Ammon's horn (tissue), 1 donor: ENCODE measurements at places on chromosomes 4 and X.

- DNase-seq: peak; percentile 48
Measured at GRCh38 chr4:148415500-148415899, 26.7 kb downstream of the NR3C2 start.

DNA sequence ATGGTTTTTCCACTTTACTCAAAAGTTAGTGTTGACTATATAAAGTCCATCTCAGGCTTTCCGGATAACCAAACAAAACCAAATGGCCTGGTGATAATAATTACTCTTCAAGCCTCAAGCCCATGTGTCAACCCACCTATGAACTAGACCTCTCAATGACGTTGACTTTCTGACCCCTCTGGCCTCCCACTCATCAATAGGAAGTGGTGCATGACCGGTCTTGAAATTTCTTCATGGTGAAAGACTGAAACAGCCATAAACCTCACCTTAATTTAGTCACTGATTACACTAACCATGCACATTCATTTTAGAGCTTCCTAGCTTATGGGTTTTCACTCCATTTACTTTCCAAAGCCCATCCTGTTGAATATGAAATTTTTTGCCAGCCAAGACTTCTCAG lies 276.0 kb downstream of the KLHL13 start:
- DNase-seq: no peak

DNA sequence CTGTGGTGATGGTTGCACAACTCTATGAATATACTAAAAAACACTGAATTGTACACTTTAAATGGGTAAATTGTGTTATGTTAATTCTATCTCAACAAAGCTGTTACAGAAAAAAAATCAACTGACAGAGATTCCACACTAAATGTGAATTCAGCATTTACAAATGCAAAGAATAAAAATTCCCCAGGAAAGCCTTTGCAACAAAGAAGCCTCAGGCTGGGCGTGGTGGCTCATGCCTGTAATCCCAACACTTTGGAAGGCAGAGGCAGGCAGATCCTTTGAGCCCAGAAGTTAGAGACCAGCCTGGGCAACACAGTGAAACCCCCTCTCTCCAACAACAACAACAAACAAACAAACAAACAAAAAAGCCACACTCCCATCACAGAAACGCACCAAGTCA lies 8.9 kb downstream of the BCLAF3 start:
- no peak for DNase-seq

- DNase-seq: no peak
Measured at GRCh38 chr4:32268863-32269262, 1548.7 kb downstream of the PCDH7 start.

DNA sequence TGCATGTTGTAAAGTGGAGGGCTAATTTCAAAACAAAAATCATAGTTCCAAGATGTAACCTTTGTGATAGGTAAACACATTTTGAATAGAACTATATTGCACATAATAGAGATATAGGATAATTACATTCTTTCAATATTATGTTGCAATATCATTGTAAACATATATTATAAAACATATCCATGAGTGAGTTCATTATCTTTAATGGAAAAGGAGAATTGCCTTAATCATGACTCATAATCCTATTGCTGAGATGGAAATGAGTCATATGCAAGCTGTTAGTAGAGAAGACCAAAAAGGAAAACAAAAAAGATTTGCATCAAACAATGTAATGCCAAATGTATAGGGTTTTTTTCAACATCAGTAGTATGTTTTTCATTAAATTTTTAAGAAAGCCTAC lies 73.7 kb upstream of the WDR44 start:
- no peak for DNase-seq

DNA sequence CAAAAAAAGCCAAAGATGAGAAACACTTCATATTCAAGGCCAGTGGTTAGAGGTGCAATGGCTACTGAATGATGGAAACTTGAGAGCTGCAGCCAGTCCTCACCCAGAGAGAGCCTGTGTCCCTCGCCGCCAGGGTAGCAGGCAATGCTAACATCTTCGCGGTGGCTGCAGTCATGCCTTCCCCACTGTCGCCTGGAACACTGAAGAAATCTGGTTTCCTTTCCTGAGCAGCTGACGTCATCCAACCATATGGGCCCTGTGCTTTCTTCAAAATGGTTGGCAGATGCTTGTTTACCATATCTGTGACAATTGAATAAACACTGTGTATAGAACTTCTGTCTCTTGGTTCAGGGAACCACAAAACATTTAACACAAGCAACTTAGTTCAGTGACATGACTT lies 39.7 kb downstream of the PRSS12 start:
- peak; percentile 9 for DNase-seq

DNA sequence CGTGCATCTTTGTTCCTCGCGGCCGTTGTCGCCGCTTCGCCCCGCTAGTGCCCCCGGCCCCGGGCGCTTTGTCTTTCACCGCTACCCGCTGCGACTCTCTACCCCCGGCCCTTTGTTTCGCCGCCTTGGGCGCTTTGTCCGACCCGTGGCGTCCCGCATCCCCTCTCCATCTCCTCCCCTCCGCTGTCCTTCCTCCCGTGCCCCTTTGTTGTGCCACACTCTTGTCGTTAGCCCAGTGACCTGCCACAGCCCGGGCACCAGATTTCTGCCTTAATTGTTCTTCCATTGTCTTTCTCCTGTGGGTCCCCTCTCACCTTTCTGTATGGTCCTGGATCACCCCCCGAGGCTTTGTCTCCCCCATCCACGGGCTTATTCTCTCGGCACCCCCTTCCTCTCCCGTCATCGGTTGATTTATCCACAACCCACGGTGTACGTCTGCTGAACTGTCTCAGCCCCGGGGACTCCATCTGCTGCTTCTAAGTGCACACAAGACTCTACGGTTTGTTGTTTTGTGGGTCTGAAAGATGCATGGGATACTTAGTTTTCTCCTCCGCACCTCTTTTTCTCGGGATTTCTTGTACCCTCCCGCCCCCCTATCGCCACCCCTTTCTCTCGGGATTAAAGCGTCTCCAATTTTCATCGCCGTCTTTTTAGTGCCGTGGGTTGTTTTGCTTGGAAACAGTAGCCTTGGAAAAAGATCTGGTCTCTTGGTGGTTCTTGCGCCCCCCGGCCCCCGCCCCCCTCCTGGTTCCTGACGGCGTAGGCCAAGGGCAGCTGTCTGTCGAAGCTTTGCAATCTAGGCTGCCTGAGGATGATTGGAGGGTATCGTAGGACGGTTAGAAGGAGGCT lies 783 bp downstream of the RBPJ start:
- peak; percentile 45 for DNase-seq

- no peak for DNase-seq
Measured at GRCh38 chrX:140132937-140133336, 167.6 kb upstream of the CXorf66 start.

DNA sequence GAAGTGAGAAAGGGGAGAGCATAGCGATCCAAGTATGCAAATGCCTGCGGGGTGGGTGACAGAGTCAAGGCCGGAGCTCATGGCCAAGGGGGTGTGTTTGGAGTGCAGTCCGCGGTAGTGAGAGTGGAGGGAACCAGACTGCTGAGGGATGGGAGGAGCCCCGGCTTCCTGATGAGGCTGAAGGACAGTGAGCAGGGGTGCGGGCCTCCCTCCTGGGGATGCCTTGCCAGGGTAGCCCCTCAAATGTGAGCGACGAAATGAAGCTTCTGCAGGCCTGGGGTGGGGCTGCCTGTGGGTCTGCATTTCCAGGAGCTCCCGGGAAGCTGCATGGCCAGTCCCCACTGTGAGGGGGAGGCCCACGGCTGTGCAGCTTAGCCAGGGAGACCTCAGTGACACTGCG lies 45.0 kb downstream of the PSAPL1 start:
- DNase-seq: no peak

- DNase-seq: no peak
Measured at GRCh38 chr4:138437263-138437851, 195.2 kb upstream of the SLC7A11 start.

DNA sequence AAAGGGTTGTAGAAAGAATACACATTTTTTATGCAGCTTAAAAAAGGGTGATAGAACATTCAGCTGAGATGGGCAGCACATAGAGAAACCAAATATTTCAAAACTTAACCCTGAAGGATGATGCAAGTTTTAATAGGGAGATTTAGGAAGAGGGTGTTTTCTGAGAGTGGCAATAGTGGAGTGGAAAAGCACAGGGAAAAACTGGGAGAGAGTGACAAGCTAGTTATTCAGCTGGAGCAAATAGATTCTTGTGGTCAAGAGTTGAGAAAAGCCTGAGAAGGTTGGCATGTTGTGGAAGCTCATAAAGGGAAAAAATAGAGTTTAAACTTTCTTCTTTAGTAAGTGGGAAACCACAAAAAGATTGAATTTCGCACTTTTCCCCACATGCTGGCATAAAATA lies 359.6 kb upstream of the PITX2 start:
- no peak for DNase-seq

DNA sequence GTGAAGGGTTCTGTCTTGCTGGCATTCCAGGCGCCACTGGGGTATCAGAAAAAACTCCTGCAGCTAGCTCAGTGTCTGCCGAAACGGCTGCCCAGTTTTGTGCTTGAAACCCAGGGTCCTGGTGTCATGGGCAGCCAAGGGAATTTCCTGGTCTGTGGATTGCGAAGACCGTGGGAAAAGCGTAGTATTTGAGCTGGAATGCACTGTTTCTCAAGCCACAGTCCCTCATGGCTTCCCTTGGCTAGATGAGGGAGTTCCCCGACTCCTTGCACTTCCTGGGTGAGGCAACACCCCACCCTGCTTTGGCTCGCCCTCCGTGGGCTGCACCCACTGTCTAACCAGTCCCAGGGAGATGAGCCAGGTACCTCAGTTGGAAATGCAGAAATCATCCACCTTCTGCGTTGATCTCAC lies 40.1 kb downstream of the NOP14 start:
- no peak for DNase-seq

DNA sequence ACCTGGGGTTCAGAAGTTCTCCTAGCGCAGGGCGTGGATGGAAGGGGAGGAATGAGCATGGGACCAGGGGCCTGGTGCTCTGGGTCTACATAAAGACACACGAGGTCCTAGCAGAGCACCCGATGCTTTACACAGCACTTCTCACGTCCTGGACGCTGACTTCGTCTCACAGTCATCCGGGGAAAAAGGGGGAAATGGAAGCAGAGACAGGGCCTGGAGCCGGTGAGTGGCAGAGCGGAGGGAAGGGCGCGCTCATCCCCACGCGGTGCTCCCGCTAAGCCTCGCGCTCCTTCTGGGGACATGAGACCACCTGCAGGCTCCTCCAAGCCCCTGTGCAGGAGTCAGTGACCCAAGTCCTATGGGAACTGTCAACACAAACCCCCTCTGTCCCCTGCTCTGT lies 157.7 kb downstream of the AFAP1 start:
- DNase-seq: no peak

DNA sequence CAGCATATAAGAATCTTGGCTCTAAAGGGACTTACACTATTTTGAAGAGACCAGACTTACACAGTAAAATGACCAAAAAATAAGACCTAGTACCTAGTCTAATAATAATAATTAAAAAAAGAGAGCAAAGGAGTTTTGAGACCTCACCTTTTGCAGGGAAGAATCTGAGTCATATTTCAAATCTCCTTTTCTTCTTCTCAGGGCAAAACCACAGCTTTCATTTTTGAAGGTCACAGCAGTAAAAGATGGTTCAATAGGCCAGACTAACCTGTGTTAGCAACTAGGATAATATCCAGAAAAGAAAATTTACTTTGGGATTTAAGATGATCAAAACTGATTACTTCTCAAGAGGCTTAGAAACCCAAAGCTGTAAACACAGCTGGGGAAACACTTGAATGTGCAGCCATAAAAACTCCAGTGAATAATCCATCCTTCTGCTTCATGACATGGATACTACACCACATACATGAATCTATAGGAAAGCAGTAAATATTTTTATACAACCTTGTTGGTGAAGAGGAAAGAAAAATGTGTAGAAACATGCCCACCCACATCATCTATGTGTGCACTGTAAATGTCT lies 25.9 kb upstream of the LNX1 start:
- no peak for DNase-seq

DNA sequence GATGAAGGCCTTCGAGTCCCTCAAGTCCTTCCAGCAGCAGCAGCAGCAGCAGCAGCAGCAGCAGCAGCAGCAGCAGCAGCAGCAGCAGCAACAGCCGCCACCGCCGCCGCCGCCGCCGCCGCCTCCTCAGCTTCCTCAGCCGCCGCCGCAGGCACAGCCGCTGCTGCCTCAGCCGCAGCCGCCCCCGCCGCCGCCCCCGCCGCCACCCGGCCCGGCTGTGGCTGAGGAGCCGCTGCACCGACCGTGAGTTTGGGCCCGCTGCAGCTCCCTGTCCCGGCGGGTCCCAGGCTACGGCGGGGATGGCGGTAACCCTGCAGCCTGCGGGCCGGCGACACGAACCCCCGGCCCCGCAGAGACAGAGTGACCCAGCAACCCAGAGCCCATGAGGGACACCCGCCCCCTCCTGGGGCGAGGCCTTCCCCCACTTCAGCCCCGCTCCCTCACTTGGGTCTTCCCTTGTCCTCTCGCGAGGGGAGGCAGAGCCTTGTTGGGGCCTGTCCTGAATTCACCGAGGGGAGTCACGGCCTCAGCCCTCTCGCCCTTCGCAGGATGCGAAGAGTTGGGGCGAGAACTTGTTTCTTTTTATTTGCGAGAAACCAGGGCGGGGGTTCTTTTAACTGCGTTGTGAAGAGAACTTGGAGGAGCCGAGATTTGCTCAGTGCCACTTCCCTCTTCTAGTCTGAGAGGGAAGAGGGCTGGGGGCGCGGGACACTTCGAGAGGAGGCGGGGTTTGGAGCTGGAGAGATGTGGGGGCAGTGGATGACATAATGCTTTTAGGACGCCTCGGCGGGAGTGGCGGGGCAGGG lies 568 bp downstream of the HTT start:
- peak; percentile 57 for DNase-seq

DNA sequence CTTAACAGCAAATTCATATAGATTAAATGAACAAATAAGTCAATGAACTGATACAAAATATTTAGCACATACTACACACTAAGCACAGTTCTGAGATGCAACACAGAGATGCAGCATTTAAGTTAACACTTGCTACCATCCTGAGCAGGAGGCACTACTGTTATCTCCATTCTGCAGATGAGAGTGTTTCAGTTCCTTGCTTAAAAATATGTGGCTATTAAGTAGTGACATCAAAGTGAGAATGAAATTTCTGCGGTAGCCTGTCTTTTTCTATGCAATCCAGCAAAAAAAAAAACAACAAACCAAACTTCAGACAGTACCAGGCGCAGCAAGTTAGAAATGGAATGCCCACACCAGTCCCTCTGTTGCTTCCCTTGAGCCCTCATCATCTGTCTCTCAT lies 90.8 kb downstream of the SHISA3 start:
- DNase-seq: no peak

- peak; percentile 63 for DNase-seq
Measured at GRCh38 chr4:87851332-87851731, 18.6 kb downstream of the MEPE start.
